Cardiac ventricle fibroblast (primary cell): ENCODE measurements at places on chromosomes 4 and X. TPM values are rescaled to one million over a fixed set of nuclear protein-coding genes. Genes with fewer than 3 reads are reported as not detected.

ARHGEF38 gene
- total RNA-seq, result 0.15 TPM in 1 of 2 replicates, not detected in the other

HELT gene
- total RNA-seq, result not detected in 2 replicates

SCRG1 gene
- total RNA-seq, result 0.10 and 0.25 TPM in 2 replicates

PSAPL1 gene
- under 0.01 TPM in 1 of 2 replicates, not detected in the other for total RNA-seq

PNMA5 gene
- not detected in 2 replicates for total RNA-seq

BBS7 gene
- total RNA-seq, result 8.8 and 12.4 TPM in 2 replicates
